ENCODE measurements at places on chromosomes 6 and 20.
A peak's percentile ranks its signal among the peaks of the same experiment; 100 is the strongest.

GRCh38 chr6:8859501-8859900 is 424.2 kb upstream of the SLC35B3 start:
- no peak for DNase-seq

DNA sequence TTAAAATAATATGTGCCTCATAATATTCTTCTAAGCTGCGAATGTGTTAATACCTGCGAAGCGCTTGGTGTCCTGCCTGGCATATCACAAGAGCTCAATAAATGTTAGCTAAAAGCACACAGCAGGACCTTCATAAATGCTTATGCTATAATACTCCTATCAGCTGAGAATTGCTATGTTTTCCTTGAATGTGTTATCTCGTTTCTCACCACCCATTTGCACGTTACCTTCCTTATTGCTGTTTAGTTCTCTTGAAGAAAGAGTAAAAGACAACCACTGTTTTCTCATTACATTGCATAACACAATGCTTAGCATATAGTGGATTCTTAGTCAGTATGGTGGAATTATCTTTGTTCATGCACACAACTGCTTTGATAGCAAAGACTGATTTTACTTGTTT is 76.6 kb downstream of the EDN1 start:
- no peak for DNase-seq

DNA sequence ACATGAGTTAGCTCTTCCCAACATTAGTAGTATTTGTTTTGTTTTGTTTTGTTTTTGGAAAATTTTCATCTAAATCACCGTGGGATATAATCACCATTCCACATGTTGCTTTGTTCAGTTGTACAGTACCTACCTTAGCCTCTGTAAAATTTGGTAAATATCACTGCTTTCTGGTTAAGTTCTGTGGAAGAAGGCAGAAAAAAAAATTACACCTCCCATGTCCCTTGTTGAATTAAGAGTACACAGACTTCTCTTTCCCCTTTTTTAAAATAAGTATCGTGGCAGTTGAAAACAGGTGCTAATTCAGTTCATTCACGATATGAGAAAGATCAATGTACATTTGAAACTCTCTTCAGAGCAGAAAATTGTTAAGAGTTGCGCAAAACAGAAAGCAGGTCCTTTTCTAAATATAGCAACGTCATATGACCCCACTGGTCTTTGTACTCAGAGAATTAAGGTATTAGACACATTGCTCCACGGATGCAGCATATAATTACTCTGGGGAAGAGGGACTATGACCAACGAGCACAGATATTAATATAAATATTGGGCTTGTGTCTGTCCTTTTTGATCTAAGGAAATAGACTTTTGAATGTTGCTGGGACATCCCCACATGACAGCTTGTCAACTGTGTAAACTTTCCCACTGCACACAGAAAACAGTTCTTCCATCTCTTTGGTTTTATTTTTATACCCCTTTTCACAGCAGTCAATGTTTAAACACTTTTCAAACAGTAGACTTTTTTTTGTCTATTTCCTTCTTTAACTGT is 58.6 kb upstream of the ZNF217 start:
- peak; percentile 31 for DNase-seq

- DNase-seq: peak; percentile 28
These were observed 181.0 kb downstream of the ALDH8A1 start for GRCh38 chr6:134768931-134769330.

- DNase-seq: peak; percentile 72
These were observed 180.2 kb downstream of the PACRG start for GRCh38 chr6:162907876-162908481.

DNA sequence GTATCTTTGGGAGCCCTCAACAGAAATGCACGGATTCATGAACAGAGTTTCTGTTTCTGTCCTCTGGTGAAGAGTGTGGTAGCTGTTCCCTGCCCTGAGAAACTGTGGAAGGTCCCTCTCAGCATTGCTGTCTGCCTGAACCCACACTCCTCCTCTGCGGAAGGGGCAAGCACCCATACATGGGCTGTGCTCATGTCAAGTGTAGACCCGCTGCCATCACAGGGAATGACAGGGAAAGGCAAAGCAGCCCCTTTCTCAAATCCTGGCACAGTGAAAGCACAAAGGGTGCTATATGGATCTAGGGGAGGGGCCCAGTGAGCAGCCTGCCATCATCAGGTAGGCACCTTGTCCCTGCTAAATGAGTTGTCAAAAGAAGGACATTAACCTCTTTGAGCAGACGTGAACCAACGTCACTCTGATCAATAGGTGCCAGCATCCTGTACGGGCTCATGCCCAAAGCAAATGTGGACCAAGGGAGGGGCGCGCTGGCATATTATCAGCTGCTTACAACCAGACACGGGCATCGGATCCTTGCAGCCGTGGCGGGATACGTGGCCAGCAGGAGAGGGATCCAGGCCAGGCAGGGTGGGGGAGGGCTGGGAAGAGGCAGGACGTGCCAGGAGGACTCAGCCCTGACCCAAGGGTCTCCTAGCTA is 231.2 kb upstream of the PMEPA1 start:
- DNase-seq: no peak

DNA sequence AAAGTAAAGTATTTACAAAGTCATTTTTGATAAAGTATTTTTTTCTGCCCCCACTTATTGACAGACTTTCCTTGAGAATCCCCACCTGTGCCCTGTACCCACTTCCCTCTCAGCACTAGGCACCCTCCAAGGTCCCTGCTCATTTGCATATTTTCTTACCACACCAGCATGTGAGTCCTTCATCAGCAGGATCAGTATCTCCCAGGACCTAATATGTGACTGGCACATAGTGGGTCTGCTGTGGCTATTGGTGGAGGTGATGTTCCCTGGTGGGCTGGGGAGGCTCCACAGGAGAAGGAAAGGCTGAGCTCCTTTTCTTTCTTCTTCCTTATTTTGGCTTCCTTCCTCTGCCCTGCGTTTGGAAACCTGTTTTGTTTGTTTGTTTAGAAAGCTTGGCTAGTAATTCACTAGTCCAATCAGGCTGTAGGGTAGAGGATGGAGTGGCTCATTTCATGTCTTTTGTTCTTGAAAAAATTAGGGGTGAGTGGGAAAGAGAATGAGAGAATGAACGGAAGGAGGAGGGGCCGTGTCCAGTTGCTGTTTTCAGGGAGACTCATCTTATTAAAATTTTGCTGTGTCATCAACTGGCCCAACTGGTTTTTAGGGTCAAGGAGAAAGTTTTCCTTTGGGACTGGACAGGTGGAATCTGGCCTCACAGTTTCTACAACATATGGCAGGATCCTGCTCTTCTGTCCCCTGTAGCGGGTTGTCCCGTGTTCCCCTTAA is 2.8 kb upstream of the RNF24 start:
- no peak for DNase-seq
